ENCODE measurements at places on chromosomes 16 and 17.

DNA sequence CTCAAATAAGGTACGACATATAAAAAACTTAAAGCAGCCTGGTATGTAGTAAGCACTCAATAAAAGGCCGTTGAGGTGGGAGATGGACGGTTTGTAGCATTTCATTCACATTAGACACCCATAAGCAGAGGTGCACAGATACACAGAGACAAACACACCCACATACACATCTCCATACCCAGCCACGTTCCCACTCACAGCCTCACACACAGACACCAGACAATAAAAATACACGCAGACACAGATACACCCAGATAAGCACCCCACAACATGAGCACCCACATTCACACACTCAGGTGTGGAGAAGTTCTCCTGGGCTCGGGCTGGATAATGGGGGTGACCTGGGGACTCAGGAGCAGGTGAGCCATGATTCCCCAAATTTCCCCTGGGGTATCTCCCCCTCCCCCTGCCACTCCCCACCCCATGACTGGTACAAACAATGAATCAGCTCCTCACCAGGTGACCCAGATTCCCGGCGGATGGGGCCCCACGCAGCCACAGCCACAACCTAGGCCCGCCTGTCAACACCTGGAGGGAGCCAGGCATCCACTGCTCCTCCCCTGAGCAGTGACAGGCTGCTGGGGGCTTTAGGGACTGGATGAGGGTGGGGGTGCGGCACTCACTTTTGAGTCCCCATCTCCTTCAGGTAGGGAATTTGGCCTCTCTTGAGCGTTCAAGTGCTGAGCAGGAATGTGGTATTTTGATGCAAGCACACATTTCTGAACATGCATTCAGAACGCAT lies 2.7 kb downstream of the DLX3 start:
- no peak for DNase-seq

DNA sequence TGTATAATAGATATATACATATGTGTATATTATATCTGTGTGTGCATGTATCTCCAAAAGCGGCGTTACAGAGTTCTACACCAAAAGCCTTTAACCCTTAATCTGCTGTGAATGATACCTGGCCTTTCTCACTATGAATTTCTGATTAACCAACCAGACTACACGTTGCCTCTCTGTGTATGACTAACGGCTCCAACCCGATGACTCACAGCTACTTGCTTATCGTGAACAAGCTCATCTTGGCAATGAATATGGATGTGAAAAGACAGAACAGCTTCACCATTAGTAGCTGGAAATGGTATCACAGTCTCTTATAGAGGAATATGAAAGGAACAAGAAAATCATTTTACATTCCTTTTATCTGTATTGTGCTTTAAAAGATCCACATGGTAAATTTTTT lies 23.8 kb upstream of the ARHGAP44 start:
- DNase-seq, result no peak

- DNase-seq, result no peak
Measured at GRCh38 chr17:79812353-79813258, 15.7 kb upstream of the CBX8 start.

DNA sequence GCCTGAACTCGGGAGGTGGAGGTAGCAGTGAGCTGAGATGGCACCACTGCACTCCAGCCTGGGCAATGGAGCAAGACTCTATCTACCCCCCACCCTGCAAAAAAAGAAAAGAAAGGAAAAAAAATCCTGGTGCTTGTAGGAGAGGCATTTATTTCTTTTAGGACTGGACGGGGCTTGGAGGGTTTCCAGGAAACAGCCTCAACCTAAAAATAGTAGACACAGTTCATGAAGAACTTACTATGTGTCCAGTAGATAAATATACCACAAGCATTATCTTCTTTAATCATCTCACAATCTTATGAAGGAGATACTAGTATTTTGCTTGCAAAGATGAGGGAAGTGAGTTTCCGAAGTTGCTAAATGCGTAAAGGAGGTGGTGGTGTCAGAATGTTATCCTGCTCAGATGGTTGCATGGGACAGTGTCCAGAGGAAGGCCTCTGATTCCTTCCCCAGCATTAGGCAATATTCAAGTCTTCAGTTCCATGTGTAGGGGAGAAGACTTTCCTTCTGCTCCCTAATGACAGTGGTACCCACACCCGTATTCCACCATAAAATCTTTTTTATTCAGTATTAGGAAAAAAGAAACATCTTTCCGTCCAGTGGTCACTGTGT lies 263.2 kb downstream of the WWOX start:
- DNase-seq, result no peak

GRCh38 chr16:77822661-77823060 lies 34.3 kb downstream of the VAT1L start:
- no peak for DNase-seq

GRCh38 chr16:10862438-10862837 lies 14.6 kb upstream of the CIITA start:
- no peak for DNase-seq

DNA sequence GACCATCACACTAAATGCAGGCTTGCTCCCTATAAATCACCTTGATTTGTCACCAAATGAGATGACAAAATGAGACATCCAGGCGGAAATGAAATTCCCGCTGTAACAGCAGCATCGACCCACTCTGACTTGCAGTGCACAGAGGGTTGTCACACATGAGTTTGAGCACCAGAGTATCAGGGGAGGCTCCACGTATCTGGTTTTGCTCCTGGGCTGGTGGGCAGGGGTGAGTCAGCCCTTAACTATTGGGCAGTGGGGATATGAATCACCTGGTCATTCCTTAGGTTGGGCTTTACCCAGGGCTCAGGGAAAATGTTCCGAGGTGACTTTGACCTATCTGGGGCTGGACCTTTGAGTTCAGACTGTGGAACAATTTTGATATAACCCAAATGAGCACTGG lies 245.2 kb upstream of the CCL2 start:
- no peak for DNase-seq

GRCh38 chr16:73480381-73480780 lies 432.5 kb upstream of the ZFHX3 start:
- no peak for DNase-seq

GRCh38 chr16:88002749-88003148 lies 51.5 kb downstream of the BANP start:
- no peak for DNase-seq

- DNase-seq, result no peak
Measured at GRCh38 chr16:50335196-50335958, 33.4 kb downstream of the BRD7 start.

- peak; percentile 78 for DNase-seq
Measured at GRCh38 chr17:40551879-40552768, 13.1 kb downstream of the CCR7 start.

- peak; percentile 83 for DNase-seq
Measured at GRCh38 chr17:76726231-76726775, at the start of gene JMJD6. JMJD6 (minus strand) TSS chr17:76726606; CDS start chr17:76726475, 131 bp downstream.

DNA sequence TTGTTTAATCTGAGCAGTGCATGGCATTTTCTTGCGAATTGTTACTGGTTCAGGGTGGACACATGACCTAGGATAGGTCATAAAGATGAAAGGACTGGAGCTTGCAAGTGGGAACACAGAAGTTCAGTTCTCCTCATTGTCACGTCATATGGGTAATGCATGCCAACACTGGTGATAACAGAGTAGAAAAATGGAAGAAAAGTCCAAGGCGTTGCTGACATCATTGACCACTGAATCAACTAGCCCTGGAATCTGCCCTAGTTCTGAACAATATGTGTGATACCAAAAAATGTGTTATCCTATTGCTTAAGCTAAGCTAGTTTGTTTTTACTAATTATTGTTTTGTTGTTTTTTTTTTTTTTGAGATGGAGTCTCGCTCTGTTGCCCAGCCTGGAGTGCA lies 234.2 kb upstream of the MAF start:
- no peak for DNase-seq

DNA sequence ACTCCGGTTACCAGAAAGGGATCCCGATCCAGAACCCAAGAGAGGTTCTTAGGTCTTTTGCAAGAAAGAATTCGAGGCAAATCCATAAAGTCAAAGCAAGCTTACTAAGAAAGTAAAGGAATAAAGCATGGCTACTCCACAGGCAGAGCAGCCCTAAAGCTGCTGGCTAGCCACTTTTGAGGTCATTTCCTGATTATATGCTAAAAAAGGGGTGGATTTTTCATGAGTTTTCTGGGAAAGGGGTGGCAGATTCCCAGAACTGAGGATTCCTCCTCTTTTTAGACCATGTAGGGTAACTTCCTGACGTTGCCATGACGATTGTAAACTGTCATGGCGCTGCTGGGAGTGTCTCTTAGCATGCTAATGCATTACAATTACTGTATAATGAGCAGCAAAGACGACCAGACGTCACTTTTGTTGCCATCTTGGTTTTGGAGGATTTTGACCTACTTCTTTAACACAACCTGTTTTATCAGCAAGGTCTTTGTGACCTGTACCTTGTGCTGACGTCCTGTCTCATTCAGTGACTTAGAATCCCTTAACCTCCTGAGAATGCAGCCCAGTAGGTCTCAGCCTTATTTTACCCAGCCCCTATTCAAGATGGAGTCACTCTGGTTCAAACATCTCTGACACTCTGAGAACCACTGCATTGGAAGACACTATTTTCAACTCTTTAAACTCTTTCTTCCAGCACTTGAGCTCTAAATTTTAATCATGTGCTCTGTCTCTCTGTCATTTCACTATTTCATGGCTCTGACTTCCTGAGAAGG lies 203.6 kb upstream of the CACNG3 start:
- DNase-seq, result no peak

DNA sequence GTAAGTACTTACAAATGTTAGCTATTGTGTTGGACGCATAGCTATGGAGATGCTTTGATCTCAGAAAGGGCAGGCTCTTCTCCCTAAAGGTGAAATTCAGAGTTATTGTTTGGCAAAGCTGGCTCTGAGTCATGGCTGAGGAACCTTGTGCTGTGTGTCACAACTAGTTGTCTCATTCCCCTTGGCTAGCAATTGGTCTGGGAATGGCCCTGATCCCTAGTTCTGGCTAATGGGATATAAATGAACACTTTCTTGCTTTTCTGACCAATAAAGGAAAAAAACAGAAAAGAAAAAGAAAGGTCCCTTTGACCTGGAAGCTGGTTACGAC lies 210.6 kb downstream of the MAP2K4 start:
- no peak for DNase-seq

DNA sequence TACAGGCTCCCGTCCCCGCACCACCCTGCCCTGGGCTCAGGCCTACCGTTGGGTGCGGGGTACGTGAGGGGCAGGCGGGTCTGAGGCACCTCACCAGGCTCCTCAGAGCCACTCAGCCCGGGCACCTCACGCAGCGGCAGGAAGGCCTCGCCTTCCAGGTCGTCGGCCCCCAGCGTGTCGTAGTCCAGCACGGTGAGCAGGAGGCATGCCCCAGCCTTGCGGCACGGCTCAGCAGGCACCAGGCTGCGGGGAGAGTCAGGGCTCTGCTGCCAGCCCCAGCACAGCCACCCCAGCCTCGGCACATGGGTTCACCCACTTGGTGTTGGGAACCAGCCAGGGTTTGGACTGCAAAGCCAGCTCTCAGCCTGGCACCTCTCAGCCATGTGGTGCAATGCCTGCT lies 15.5 kb downstream of the UNC13D start:
- no peak for DNase-seq

- DNase-seq, result no peak
Measured at GRCh38 chr16:54928016-54928356, 2.7 kb upstream of the IRX5 start.

GRCh38 chr17:1481736-1482135 lies 10.8 kb downstream of the MYO1C start:
- no peak for DNase-seq

GRCh38 chr16:67100569-67101310 lies 9.0 kb upstream of the PHAF1 start:
- DNase-seq, result no peak

DNA sequence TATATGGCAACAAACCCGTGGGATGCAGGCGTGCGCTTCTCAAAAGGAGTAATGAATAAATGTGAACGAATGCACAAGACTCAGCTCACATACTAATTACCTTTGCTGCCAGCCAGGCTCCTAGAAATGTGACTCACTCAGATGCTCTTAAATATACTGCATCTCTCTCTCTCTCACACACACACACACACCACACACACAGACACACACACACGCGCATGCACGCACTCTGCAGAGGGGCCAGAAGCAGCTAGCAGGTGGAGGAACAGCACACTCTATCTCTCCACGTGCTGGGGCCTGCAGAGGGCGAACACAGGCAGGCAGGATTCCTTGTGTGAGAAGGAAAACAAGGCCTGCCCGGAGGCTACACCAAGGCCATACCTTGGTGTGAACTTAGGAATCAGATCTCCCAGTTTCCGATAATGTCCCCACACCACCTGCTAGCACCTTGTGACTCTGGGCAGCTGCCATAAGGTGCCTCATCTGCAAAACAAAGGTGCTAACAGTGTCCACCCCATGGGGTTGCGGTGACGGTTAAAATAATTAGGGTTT lies 5.3 kb downstream of the GPRC5B start:
- no peak for DNase-seq

- DNase-seq, result no peak
Measured at GRCh38 chr16:48132696-48133095, 23.1 kb downstream of the ABCC12 start.

DNA sequence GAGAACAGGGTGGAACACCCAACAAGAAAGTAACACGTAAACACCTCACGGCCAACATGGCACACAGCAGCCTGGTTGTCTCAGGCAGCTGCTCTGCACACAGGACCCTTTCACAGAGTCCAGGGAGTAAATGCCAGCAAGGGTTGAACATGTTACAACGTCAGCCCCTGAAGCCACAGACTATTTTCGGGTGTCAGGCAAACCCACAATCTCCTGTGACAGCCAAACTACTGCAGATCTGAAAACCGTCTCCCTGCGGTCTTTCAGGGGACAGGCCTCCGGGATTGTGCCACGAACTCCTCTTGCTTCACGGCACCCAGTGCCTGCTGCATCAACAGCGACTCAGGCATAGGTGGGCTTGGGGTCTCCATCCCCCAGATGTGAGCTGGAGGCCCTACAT lies 127.7 kb downstream of the XYLT1 start:
- DNase-seq, result no peak

- DNase-seq, result no peak
Measured at GRCh38 chr16:72311426-72311825, 139.5 kb upstream of the PMFBP1 start.

GRCh38 chr16:56286809-56287208 lies 95.5 kb downstream of the GNAO1 start:
- no peak for DNase-seq

DNA sequence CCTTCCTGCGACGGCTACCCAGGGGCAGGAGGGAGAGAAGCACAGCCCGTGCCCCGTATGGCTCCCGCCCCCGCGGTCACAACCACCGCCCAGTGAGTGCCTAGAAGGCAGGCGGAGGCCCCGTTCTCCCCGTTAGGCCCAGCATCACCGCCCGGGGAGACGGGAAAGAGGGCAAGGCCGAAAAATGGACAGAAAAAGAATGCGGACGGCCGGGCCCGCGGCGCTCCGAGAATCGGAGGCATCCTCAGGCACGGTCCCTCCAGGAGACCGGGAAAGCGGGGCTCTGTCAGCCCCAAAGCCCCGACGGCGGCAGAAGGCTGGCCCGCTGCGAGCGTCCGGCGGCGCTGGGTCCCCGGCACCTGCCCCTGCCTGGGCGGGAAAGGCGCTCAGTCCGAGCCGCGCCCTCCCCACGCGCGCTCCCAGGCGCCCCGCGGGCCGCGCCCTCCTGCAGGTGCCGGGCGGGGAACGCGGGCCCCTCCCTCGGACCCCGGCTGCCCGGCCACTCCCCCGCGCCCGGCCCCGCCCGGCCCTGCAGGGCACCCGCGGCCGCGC lies 407 bp downstream of the MCRIP1 start:
- DNase-seq, result peak; percentile 62

- no peak for DNase-seq
Measured at GRCh38 chr17:40290629-40291280, 3.1 kb downstream of the CDC6 start.
